ENCODE measurements at places on chromosomes 11 and 22.

GRCh38 chr11:118748056-118748455 lies 42.9 kb downstream of the DDX6 start:
- no peak for DNase-seq

- DNase-seq: no peak
Measured at GRCh38 chr11:59212744-59213631, at the start of gene MPEG1. Gene MPEG1, minus strand, starts transcription at chr11:59212927. Its CDS starts 62 bp downstream, at chr11:59212865.

DNA sequence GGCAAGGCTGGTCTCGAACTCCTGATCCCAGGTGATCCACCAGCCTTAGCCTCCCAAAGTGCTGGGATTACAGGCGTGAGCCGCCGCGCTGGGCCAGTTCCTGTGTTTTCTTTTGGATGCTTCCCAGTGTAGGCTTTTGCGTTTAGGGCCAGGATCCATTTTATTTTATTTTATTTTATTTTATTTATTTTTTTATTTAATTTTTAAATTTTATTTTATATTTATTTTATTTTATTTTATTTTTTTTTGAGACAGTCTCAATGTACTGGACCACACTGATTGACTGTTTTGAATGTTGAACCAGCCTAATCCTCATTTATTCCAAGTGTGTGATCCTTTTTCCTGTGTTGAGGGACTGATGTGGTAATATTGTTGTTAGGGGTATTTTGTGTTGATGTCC lies 8.4 kb downstream of the EPS8L2 start:
- DNase-seq: no peak

GRCh38 chr11:90764691-90765090 lies 541.8 kb upstream of the CHORDC1 start:
- DNase-seq: no peak

- DNase-seq: no peak
Measured at GRCh38 chr22:40176921-40177737, 596 bp upstream of the TNRC6B start.

GRCh38 chr11:45880772-45881570 lies 4.5 kb upstream of the MAPK8IP1 start:
- DNase-seq: no peak

DNA sequence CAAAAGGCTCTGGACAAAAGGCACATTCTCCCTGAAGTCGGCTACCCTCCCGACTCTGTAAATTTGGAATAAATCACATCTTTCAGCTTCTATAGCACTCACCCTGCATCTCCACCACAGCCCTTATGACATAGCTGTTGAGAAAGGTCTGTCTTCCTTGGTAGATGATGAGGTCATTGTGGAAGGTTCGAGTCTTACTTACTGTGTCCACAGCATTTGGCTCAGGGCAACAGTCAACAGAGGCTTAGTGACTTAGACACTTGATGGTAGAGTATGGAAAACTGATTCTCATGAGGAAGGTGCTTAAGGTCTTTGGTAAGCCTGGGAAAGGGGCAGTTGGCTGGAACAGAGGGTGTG lies 45.6 kb downstream of the PTPRJ start:
- DNase-seq: no peak

GRCh38 chr11:134254433-134255183 lies 1.2 kb downstream of the ACAD8 start:
- DNase-seq: no peak

DNA sequence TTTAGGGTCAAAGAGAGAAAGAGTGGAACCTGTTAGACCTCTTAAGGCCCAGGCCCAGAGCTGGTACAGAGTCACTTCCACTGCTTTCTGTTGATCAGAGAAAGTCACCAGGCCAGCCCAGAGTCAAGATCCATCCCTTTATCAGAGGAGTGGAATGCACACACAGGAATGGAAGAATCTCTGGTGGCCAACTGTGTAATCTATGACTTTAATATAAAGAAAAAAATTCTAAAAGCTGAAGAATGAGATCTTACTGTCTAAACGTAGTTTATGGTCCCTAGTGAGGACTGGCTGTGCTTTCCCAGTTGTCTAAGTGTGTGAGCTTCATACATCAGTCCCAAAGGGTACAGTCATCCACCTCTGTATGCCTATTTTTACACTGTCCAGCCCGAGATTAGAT lies 51.0 kb downstream of the PPFIBP2 start:
- no peak for DNase-seq

DNA sequence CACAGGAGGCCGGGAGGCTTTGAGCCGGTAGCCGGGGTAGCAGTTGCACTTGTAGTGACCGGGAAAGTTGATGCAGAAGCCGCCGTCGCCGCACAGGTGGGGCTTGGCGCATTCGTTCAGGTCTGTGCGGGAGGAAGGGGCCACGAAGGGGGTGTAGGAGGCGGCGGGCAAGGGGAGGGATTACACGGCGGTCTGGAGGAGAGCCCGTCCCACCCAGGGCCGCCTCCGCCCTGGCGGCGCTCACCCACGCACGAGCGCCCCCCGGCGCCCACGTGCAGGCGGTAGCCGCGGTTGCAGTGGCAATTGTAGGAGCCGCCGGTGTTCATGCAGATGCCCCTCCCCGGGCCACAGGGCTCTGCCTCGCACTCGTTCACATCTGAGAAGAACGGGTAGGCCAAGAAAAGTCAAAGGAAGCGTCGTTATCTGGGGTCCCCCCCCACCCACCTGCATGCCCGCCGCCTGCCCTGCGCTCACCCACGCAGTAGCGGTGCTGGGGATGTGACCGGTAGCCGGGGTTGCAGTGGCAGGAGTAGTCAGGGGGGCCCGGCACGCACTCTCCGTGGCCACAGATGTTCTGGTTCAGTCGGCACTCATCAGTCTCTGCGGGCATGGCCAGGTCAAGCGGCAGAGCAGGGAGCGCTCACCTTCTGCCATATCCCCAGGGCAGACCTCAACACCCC lies 10.6 kb downstream of the LTBP3 start:
- DNase-seq: no peak

DNA sequence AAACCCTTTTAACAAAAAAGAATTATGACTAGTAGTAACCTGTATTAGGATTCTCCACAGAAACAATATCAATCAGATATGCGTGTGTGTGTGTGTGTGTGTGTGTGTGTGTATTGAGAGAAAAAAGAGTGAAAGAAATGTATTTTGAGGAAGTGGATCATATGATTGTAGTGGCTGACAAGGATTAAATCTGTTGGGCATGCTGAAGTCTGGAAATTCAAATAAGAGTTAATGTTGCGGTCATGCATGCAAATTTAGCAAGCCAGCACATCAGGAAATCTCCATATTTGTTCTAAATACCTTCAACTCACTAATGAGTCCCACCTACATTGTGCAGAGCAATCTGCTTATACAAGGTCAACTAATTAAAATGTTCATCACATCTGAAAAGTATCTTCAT lies 46.8 kb upstream of the IGLL5 start:
- DNase-seq: no peak

- DNase-seq: no peak
Measured at GRCh38 chr22:49333206-49333605, 494.5 kb downstream of the BRD1 start.

GRCh38 chr11:27328614-27329013 lies 34.4 kb downstream of the CCDC34 start:
- DNase-seq: no peak

GRCh38 chr11:67698247-67698646 lies 23.8 kb upstream of the ALDH3B2 start:
- no peak for DNase-seq

DNA sequence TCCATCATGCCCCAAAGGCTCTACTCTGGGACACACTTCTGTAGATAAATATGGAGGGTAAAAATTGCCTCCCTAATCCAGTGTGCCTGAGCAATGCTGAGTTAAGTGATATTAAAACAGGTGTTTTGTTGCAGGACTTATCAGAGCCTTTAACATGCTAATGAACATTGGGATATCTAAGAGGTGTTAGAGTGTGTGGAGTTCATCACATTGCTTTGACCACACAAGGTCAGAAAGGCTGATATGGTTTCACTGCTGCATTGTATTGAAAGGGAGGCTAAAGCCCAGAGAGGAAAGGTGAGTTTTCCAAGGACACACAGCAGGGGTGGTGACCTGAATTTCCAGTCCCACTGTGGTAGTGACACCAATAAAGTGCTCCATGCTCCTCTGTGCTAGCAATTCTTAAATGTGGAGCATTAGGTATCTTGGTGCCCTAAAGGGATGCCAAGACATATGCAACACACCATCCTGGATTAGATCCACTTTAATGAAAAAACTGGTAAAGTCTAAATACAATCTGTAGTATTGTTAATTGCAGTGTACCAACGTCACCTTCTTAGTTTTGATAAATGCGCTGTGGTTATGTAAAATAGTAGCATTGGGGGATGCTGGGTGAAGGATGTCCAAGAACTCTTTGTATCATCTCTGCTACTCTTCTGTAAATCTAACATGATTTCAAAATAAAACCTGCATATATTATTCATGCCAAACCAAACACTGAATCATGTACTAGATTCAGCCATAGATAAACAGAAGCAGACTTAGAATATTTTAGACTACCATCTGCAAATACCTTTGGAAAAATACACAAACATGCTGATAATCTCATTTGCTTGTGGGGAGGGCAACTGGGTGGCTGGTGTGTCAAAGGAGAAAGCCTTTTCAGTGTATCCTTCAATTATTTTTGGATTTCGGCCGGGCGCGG lies 45.8 kb downstream of the MIAT start:
- no peak for DNase-seq

- DNase-seq: no peak
Measured at GRCh38 chr22:30891781-30892180, 76.8 kb downstream of the MORC2 start.

DNA sequence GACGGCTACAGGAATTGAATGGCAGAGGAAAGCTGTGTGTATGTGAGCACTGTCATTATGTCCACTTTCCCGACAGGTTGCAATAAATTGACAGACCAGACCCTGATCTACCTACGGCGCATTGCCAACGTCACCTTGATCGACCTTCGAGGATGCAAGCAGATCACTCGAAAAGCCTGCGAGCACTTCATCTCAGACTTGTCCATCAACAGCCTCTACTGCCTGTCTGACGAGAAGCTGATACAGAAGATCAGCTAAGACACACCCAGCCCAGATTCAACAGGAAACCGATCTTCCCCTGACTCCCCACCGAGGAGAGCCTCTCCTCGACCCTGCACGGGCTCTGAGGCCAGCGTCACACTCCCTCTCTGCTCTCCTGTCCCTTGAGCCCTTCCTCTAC lies 11.5 kb upstream of the GRK2 start:
- DNase-seq: no peak

- no peak for DNase-seq
Measured at GRCh38 chr11:113991170-113991569, 16.3 kb downstream of the HTR3A start.

GRCh38 chr11:76008474-76008873 lies 193.5 kb downstream of the UVRAG start:
- DNase-seq: no peak

DNA sequence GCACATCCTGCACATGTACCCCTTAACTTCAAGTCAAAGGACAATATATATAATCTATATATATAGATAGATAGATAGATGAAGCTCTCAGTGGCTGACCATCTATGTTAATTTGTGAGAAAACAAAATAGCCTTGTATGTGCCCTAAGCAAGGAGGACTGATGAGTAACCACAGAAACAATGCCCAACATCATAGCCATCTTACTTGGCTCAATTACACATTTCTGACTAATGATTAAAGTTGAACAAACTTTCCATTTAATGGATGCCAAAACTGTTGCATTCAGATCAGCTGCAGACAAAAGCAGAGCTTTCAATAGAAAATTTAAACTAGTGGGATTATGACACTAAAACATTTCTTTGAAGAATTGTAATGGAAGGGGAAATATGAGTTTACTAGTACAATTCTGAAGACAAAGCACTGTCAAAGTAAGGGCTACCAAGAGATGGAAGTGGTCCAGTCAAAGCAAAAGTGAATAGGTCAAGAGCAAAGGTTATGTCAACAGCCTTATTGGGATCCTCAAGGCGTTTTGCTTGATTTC lies 1188.2 kb upstream of the RAG2 start:
- DNase-seq: no peak

- DNase-seq: no peak
Measured at GRCh38 chr11:122746050-122746478, 90.5 kb downstream of the UBASH3B start.

DNA sequence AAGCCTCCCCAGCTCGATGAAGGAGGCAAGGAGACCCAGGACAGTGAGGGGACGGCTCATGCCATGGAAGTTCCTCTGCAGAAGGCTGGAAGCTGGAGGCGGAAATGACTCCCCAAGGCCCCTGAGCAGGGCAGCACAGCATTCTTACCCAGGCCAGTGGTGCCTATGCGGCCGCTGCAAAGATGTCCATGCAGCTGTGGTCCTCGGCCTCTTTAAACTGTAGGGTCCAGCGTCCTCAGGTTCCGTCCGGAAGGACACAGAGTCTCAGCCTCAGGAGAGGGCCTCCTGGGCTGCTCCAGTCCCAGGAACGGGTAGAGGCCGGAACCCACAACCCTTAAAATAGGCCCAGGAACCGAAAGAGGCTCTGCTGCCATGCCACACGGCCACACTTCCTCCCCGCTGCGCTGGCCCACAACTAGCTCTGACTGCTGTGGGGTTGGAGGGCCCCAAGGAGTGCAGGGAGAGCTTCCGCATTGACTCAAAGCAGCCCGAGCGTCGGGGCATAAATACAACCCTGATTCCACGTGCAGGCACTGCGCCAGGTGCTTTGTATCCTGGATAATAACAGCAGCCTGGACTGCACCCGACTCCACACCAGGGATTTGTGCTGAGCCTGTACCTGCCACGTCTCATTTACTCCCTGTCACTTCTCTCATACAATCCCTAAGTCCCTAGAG lies 5.5 kb downstream of the KIAA0930 start:
- peak; percentile 58 for DNase-seq

DNA sequence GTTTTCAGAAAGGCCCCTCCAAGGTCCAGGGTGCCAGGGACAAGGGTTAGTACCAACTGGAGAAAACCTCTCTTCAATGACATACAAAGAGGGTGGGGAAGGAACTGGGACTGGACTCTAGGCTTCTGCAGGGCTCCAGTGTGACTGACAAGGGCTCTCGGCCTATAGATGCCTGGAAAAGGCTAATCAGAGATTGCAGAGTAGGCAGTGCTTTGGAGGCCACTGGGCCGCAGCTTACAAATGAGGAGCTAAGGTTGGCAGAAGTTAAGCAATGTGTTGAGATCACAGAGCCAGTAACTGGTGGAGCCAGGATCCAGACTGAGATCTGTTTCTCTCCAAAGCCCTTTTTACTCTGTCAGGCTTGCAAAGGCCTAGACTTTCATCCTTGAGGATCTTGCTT lies 7.4 kb upstream of the DGKZ start:
- DNase-seq: no peak

GRCh38 chr11:117834068-117834810 lies 9.7 kb upstream of the FXYD2 start:
- no peak for DNase-seq

DNA sequence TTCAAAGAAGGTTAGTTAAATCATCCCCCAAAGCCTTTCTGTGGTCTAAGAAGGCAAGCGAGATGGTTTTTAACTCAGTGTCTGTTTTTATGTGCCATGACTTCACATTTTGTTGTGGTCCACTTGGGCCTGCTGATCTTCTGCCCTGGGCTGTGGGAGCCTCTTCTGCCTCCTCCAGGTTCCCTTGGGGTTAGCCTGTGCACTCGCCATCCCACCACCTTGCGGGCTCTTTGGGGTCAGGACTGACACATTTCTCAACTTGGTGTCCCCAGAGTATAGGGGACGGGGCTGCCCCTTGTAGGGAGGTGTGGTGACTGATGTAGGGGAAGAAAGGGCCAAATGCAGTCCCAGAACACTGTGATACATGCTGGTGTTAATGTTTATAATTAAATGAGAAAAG lies 207.0 kb downstream of the TBC1D22A start:
- DNase-seq: no peak

All from NCI-H1105 treated with DMSO at 0.1 percent for 48 hours (cell line).